ENCODE measurements at places on chromosomes 4 and X.

GRCh38 chr4:123110147-123110546 is 187.8 kb upstream of the NUDT6 start:
- no peak for DNase-seq

- no peak for DNase-seq
Measured at GRCh38 chr4:53676402-53676871, 85.2 kb upstream of the LNX1 start.

DNA sequence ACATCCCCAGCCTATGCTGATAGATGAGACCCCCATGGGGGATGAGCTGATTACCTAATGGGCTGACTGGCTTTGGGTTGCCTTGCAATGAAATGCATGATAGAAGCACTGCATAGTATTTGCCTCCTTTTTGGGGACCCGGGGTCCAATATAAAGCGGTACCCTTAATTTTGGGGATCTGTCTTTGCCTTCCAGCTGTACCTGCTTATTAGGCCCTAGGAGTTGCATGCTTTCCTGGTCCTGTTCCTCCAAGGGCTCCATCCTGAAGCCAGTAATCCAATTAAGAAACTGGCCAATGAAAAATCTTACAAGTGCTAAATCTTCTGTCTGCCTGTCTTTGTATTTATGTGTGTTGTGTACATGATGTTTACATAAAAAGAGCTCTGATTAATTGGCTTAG is 791.6 kb downstream of the TRIML1 start:
- DNase-seq: no peak

DNA sequence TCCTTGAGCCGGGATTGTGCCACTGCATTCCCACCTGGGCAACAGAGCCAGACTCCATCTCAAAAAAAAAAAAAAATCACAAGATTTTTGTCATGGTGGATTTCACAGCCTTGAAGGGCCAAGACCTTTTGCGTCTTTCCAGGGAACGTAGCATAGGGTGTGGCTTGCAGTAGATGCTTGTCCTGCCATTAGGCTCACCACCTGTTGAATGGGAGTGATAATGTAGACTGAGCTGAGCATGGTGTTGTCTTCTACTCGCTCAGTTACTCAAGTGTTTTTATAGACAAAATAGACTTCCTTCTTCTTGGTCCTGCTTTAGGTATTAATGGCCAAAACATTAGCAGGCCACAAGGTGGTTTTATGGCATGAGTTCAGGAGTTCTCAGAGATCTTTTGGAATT is 40.8 kb downstream of the JADE1 start:
- no peak for DNase-seq

- no peak for DNase-seq
Measured at GRCh38 chr4:26687728-26688127, 103.8 kb downstream of the TBC1D19 start.

DNA sequence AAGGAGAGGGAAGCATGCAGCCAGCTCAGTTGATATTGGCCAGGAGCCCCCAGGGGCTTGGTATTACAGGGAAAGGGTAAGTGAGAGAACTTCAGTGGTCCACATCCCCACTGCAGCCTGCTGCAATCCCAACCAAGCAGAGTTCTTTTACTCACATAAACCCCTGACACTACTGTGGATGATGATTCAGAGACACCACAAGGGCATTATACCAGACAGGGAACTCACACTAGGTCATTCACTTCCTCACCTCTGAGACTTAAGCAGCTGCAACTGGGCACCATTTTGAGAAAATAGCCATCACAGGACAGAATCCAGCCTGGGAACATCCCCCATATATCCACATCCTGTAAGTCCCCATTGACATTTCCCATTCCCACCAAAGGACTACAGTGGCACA is 248.0 kb downstream of the INPP4B start:
- no peak for DNase-seq

- no peak for DNase-seq
Measured at GRCh38 chr4:109879636-109880314, 31.9 kb downstream of the LRIT3 start.

DNA sequence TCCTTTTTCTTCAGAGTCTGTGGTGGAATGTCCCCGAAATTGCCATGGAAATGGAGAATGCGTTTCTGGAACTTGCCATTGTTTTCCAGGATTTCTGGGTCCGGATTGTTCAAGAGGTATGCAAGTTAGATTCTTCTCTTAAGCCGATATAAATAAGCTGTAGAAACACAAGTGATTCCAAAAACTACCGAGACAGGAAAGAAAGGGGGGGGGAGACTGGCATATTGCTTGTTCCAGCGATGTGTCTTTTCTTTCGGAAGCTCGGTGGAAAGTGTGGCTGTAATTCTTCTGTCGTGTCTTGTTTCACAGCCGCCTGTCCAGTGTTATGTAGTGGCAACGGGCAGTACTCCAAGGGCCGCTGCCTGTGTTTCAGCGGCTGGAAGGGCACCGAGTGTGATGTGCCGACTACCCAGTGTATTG is 236.9 kb downstream of the DCTD start:
- DNase-seq: no peak

GRCh38 chrX:23737413-23737812 is 5.7 kb downstream of the ACOT9 start:
- DNase-seq: no peak

DNA sequence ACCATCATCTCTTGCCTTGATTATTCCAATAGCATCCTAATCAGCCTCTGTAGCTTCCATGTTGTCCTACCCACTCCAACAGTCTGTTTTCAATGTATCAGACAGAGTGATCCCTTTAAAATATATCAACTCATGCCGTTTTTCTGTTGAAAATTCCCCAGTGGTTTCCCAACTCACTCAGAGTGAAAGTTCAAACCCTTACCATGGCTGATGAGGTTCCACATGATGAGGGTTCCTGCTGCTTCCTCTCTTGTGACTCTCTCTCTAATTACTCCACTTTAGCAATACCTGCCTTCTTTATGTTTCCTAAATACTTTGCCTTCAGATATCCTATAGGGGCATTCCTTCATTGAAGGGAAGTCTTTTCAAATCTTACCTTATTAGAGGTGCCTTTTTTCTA is 334.7 kb downstream of the PPP1R2C start:
- DNase-seq: no peak

- no peak for DNase-seq
Measured at GRCh38 chr4:48195374-48195773, 61.3 kb upstream of the TXK start.

GRCh38 chr4:150962245-150962644 is 52.8 kb downstream of the LRBA start:
- DNase-seq: peak; percentile 26

DNA sequence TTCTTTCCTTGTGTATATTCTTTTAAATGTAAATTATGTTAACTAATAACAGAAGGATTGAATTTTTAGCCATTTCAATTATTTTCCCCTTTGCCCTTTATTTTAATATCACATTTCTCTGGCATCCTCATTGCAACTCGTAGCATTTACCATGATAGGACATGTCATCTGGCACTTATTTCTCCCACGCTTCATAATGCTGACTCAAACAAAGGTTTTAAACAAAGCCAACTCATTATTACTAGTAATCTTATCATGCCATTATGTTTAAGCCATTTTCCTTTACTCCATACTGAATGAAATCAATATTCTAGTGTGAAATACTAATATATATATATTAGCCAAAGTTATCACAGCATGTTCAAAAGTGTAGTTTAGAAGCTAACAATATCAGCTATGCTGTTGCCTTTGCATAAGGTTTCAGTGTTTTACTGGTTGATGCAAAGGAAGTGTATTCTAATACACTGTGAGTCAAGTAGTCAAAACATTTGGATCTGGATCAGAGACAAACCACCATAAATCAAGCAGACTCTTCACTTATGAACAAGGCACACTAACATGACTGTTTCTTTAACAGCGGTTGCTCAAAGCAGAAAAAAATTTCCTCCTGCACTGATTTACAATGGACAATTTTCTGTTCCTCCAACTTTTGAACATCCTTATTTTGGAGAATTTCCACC is 281.6 kb downstream of the SLC7A11 start:
- no peak for DNase-seq

DNA sequence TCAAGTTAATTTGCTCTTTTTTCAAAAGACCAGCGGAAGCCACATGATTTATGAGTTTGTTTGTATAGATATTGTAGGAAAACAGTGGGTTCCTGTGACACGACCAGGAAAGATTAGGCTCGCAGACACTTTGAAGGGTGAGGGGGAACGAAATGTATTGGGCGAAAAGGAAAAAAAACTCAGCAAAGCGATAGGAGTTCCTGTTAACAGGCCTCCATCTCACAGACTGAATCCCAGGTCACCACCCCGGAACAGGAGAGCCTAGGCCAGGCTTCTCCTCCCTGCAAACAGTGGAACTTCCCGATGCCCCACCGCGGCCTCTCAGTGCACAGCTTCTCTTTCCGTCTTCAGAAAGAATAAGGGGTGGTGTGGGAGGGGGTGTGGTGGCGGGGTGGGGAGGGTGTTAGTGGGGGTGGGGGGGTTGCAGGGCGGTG is 181.8 kb upstream of the GPRIN3 start:
- DNase-seq: no peak

DNA sequence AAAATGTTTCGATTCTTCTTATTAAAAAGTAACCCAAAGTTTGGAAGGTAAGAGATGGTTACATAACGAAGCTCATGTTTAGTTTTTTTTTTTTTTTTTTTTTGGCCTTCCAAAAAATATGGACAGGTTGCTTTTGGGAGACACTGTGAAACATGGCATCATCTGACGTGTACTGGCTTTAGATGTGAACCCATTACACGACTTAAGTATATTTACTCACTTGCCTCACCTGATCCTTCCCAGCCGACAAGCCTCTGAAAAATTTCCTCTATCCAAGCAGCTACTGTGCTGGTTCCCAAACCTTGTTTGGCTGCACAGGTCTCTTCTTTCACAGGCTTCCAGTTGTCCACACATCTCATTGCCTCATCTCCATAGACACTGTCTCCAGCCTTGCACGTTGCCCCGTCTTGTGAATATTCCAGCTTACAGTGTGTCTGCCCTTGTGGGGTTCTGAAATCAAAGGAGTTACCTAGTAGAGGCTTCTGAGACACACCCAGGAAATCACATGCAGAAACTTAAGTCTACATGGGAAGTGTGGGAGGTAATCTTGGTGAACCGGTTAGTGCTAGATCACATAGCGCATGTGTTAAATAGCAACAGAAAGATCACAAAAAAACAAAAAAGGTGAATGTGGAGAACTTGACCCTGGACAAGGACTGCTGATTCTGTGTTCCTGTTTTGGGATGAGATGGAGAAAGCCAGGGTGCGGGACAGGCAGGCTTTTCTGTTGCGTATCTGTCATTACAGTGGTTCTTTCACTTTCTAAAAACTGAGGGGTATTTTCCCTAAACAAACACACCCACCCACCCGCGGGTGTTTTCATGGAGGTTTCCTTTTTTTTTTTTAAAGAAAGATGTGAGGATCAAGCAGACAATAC is 328.6 kb downstream of the ARHGAP10 start:
- no peak for DNase-seq

GRCh38 chrX:99663136-99663535 is 746.9 kb downstream of the PCDH19 start:
- no peak for DNase-seq

- DNase-seq: no peak
Measured at GRCh38 chr4:128709268-128709667, 100.2 kb upstream of the JADE1 start.

GRCh38 chrX:119089619-119090018 is 16.8 kb downstream of the CT47C1 start:
- DNase-seq: no peak

DNA sequence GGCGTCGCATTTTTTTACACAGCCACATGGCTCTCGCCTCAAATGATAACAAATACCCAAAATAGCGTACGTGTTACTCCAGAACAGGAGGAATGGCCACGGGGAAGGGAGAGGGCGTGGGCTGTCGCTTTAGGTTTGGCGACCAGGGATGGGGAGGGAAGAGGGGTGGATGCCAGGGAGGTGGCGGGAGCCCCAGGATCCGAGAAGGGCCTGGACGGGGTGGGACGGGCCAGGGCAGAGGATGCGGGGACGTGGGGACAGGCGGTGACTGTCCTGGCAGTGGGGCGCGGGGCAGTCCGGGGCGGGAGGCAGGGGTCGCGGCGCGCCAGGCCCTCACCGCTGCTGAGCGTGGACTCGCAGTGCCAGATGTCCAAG is 631 bp downstream of the TMEM47 start:
- no peak for DNase-seq

GRCh38 chrX:38080808-38081207 is 74.5 kb downstream of the SYTL5 start:
- DNase-seq: no peak

GRCh38 chr4:113759696-113760093 is 1.8 kb downstream of the CAMK2D start:
- DNase-seq: no peak

- no peak for DNase-seq
Measured at GRCh38 chr4:19368800-19369199, 882.9 kb upstream of the SLIT2 start.

DNA sequence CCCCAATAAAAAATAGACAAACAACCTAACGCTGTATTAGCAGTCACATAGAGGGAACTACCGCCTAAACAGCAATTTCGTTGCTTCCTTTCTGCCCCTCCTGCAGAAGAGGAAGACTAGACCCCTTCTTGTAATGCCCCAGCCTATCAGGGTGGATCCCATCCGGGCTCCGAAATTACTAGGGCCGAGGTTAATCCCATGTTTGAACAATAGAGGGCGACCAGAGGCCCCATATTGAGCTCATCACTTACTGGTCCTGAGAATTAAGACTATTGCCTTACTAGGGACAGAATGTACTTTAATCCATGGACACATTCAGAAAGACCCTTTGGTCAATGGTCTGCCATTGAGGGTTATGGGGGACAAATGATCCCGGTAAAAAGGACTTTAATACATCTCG is 11.8 kb upstream of the ZNF630 start:
- peak; percentile 47 for DNase-seq

GRCh38 chrX:26918631-26919030 is 544.5 kb downstream of the PPP4R3C start:
- DNase-seq: no peak

GRCh38 chr4:2871911-2872310 is 28.3 kb downstream of the ADD1 start:
- DNase-seq: no peak

DNA sequence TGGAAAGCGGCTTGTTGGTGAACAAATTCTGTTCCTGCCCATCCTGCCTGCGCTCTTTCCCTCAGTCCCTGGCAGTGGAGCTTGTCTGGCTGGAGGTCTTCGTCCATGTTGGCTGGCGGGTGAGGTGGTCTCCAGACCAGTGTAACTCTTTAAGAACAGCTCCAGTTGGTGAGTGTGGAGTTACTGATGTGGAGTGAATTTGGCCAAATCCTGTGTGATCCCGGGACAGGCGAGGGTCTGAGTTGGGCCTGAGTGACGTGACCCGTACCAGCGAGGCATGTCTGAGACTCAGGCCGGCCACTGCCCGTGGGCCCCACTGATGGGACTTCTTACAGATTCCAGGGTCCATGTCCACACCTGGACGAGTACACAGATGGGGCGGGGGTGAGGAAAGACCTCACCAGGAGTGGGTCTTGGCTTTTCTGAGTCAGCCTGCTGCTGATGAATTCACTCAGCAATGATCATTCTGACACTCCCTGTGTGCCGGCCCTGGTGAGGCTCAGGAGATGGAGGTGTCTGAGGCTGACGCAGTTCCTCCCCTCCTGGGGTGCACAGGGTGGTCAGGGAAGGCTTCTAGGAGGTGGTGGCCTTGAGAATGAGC is 45.5 kb downstream of the PSAPL1 start:
- DNase-seq: no peak

- peak; percentile 25 for DNase-seq
Measured at GRCh38 chr4:73583666-73584065, 36.6 kb downstream of the RASSF6 start.

Measured in thyroid gland (tissue), 4 donors.